ENCODE measurements at places on chromosomes 3 and 15. TPM values are rescaled to one million over a fixed set of nuclear protein-coding genes. Genes with fewer than 3 reads are reported as not detected.
A peak's percentile ranks its signal among the peaks of the same experiment; 100 is the strongest.

DNA sequence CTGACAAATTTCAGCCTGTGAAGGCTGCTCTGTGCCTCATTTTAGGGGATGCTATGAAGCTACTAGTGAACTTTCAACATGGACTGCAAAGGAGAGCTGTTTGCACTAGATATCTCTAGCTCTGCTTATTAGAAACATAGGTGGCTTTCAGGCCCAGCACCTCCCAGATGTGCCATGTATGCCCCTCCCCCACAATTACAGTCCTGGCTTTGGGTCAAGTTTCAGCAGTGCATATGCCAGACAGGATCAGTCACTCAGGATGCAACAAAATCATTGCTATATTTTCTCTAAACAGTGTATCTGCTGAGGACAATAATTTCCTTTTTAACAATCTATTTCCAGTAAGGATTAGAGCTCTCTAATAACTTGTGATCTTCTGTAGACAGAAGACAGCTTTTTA, 178.8 kb upstream of the STAC start:
- no peak overlapping the region for H3K4me3 ChIP-seq
- no peaks in the 10 kb centered on the region for H3K36me3 ChIP-seq
- DNase-seq, result no peak
- H3K27ac ChIP-seq, result no peak overlapping the region
- no peaks in the 10 kb centered on the region for H3K27me3 ChIP-seq

- no peak overlapping the region for H3K27ac ChIP-seq
- H3K4me1 ChIP-seq, result peaks cover 2% of the 10 kb centered on the region
- DNase-seq, result peak; percentile 40
These were observed 127.3 kb downstream of the RAP2B start for GRCh38 chr3:153289334-153289808.

DNA sequence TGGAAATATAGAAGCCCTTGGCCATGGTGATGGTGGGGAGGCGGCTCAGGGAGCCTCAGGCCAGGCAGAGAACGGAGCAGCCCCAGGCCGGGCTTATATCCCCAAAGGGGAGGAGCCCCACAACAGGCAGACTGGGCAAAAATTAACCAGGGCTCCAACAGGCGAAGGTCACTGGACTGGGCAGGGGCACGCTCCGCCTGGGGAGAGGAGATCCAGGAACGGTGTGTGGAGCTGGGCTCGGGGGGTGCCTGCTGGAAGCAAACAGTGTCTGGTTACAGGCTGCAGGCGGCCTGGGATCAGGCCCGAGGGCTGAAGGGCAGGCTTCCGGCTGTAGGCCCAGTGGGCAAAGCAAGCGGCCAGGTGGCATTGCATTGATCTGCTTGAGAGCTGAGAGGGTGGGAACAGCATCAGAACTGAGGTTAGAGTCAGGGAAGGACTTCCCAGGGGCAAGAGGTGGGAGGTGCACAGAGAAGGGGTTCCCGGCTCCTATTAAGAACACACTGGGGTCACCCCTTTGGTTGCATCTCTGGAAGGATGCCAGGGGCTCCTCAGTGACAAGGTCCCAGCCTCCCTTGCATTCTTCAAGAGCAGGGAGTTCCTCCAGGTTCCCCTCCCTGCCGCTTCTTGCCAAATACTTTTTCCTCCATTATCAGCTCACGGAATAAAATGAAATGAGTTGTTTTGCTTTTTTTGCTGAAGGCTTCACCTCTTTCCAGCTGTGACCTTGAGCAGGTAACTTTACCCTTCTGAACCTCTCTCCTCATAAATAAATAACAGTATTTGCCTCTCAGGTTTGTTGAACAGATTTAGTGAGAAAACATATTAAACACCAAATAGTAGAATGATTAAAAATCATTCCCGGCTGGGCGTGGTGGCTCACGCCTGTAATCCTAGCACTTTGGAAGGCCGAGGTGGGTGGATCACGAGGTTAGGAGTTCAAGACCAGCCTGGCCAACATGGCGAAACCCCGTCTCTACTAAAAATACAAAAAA, 7.8 kb downstream of the ANPEP start:
- H3K4me1 ChIP-seq, result peaks cover 3% of the 10 kb centered on the region
- H3K4me3 ChIP-seq, result no peak overlapping the region
- no peaks in the 10 kb centered on the region for H3K27me3 ChIP-seq

DNA sequence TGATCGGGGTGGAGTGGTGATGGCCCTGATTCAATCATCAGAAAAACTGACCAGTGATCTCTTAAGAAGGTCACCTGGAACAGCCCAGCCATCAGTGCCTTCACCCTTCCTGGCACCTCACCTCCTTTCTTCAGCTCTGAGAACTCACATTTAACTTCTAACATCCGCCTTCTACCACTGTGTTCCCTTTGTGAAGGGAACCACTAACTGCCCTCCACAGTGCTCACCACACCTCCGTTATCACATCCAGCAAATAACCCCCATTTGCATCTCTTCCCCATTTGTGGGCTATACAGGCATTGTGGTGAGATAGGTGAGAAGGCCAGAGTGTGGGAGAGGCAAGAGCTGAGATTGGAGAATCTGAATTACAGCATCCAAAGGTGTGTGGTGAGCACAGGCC, 107.4 kb downstream of the PLCL2 start:
- no peak for DNase-seq
- H3K4me3 ChIP-seq, result no peak overlapping the region
- peaks cover 4% of the 10 kb centered on the region for H3K4me1 ChIP-seq
- no peaks in the 10 kb centered on the region for H3K36me3 ChIP-seq

DNA sequence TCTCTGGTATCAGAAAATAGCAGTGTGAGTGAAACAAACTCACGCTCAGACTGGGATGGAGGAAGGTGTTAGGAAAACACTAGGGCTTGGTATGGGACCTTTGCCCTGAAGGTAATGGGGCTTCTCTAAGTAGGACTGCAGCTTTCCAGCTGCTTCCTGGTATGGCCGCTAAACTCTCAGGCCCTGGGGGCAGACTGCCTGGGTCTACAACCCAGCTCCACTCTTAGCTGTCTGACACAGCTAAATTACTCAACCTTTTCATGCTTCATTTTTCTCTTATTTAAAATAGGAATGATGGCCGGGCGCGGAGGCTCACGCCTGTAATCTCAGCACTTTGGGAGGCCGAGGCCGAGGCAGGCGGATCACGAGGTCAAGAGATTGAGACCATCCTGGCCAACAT, 5.2 kb upstream of the YEATS2 start:
- no peak overlapping the region for H3K27ac ChIP-seq
- no peaks in the 10 kb centered on the region for H3K36me3 ChIP-seq
- H3K4me3 ChIP-seq, result no peak overlapping the region
- DNase-seq, result no peak

GRCh38 chr3:93992207-93992606, 12.3 kb downstream of the ARL13B start:
- no peaks in the 10 kb centered on the region for H3K36me3 ChIP-seq
- H3K4me3 ChIP-seq, result no peak overlapping the region
- no peak overlapping the region for H3K27ac ChIP-seq
- no peaks in the 10 kb centered on the region for H3K4me1 ChIP-seq

GRCh38 chr3:50551054-50551659, 16.4 kb downstream of the C3orf18 start:
- peaks cover 2% of the 10 kb centered on the region for H3K27me3 ChIP-seq
- H3K4me3 ChIP-seq, result no peak overlapping the region
- H3K36me3 ChIP-seq, result no peaks in the 10 kb centered on the region
- H3K4me1 ChIP-seq, result no peaks in the 10 kb centered on the region
- no peak overlapping the region for H3K27ac ChIP-seq
- no peak for DNase-seq

GRCh38 chr15:81511138-81511537, 137.1 kb upstream of the TMC3 start:
- peak; percentile 81 for DNase-seq
- no peaks in the 10 kb centered on the region for H3K27me3 ChIP-seq
- no peaks in the 10 kb centered on the region for H3K4me1 ChIP-seq
- no peak overlapping the region for H3K4me3 ChIP-seq
- no peaks in the 10 kb centered on the region for H3K36me3 ChIP-seq

DNA sequence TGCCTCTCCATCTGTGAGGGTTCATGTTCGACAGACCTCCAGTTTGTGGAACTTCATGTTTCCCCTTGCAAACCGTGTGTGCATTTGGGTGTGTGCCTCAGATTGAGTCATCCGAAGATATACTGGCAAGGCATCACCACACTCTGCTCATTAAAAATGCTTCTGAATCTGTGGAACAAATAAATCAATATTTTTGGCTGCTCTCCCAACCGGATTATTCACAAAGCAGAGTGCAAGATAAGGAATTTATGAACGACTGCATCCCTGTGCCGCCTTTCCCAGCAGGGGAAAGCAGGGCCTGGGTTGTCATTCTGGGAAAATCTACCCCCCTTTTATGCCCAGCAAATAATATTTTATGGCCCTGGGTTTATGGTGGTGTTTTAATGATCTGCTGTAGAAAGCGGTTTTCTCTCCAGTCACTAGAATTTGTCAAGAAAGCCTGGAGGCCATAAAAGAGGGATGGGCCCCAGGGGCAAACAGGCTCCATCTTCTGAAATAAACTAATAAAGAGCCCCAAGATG, 4.2 kb upstream of the WNT5A start:
- no peak overlapping the region for H3K27ac ChIP-seq
- H3K4me1 ChIP-seq, result peaks cover 16% of the 10 kb centered on the region
- no peaks in the 10 kb centered on the region for H3K36me3 ChIP-seq
- peak; percentile 94 for DNase-seq
- H3K4me3 ChIP-seq, result no peak overlapping the region

DNA sequence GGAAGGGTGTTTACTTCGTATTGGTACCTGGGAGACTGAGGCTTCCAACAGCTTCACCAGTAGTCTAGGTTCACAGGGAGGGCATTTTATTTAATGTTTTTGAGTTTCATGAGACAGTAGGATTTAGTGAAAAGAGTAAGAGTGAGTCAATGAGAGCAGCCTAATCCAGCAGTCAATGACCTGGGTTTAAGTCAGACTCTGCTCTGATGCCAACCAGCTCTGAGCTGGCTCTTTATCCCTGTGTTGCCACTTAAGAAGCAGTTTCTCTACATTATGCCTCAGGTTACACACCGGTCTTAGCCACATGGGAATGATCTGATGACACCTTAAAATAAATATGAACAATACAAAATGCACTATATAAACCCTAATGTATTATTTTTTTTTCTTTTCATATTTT, 59.4 kb upstream of the KCNMB2 start:
- H3K4me3 ChIP-seq, result no peak overlapping the region
- H3K27me3 ChIP-seq, result no peaks in the 10 kb centered on the region
- DNase-seq, result no peak
- H3K4me1 ChIP-seq, result no peaks in the 10 kb centered on the region
- H3K27ac ChIP-seq, result no peak overlapping the region
- H3K36me3 ChIP-seq, result no peaks in the 10 kb centered on the region

DNA sequence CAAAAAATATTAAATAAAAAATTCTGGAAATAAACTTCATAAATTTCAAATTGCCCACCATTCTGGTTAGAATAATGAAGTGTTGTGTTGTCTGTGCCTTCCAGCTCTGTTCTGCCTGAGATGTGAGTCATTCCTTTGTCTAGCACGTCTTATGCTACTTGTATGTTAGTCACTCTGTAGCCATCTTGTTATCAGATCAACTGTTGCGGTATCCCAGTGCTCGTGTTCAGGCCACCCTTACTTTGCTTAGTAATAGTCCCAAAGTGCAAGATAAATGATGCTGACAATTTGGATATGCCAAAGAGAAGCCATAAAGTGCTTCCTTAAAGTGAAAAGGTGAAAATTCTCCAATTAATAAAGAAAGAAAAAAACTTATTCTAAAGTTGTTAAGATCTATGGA, 527.5 kb downstream of the NAALADL2 start:
- no peak overlapping the region for H3K27ac ChIP-seq
- DNase-seq, result peak; percentile 78
- no peak overlapping the region for H3K4me3 ChIP-seq
- H3K36me3 ChIP-seq, result no peaks in the 10 kb centered on the region
- no peaks in the 10 kb centered on the region for H3K27me3 ChIP-seq
- H3K4me1 ChIP-seq, result no peaks in the 10 kb centered on the region

DNA sequence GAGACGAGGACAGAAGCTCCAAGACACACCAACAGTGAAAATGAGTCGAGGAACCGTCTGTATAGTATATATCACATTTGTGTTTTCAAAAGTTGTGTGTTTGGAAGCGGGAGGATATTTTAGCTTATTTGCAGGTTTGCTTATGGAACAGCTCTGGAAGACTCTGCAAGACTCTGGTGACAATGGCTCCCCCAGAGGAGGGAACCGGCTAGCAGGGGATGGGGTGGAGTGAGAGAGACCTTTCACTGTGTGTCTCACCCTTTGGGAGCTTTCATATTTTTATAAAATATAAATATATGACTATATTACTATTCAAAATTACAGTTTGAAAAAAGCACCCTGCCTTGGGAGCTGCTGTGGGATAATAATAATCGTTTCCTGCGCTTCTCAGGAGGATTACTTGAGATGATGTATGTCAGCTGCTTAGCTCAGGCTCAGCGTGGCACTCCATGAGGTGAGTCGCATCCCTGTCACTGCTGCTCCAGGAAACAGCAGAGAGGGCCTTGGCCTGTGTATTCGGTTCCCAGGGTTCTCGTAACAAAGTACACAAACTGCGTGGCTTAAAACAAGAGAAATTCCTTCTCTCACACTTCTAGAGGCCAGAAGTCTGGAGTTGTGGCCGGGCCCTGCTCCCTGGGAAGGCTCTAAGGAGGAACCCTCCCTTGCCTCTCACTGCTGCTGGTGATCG, 183.9 kb downstream of the FAM43A start:
- DNase-seq, result peak; percentile 68
- H3K27ac ChIP-seq, result no peak overlapping the region
- no peak overlapping the region for H3K4me3 ChIP-seq
- H3K36me3 ChIP-seq, result no peaks in the 10 kb centered on the region
- peaks cover 7% of the 10 kb centered on the region for H3K4me1 ChIP-seq
- peaks cover 7% of the 10 kb centered on the region for H3K27me3 ChIP-seq

DNA sequence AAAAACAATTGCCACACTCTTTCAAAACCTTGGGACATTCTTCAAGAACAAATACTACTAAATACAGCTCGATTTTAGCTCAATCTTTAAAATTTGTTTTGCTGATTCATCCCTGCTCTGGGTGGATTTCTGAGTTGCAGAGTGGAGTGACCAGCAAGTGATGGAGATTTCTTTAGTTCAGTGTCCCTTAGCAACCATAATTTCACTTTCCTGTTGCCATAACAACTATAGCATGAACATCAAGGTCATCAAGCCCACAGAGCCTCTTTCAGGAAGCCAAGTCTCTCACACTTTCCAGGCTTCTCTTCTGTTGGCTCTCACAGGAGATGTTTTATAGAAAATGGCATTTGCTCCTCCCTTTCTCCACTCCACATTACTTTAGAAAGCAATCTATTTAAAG, 597.2 kb upstream of the ADAMTS9 start:
- H3K4me3 ChIP-seq, result no peak overlapping the region
- H3K36me3 ChIP-seq, result no peaks in the 10 kb centered on the region
- H3K27me3 ChIP-seq, result no peaks in the 10 kb centered on the region
- H3K27ac ChIP-seq, result no peak overlapping the region
- no peak for DNase-seq

DNA sequence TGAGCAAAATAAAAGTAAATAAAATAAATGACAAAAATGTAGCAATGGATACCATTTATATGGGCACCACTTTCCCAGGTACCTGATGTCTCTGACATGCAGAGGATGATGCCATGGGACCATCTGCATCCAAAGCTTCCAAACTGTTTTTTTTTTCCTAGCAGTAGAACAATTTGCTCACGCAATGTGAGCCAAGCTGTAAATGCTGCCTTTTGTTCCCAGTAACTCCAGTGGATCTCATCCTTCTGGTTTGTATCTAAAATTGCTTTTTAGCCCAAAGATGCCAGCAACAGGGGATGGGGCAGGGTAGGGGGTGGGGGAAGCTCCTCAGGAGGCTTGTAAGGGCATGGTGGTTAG, 32.7 kb downstream of the SLC12A8 start:
- DNase-seq, result no peak
- H3K36me3 ChIP-seq, result no peaks in the 10 kb centered on the region
- H3K27ac ChIP-seq, result no peak overlapping the region
- no peaks in the 10 kb centered on the region for H3K27me3 ChIP-seq

CHRNA5 gene
- under 0.01 TPM for total RNA-seq

SLC2A2 gene
- total RNA-seq, result not detected

ZMYND10 gene
- total RNA-seq, result 0.26 TPM

GRM2 gene
- total RNA-seq, result under 0.01 TPM

SERPINI1 gene
- 1.3 TPM for total RNA-seq

MNS1 gene
- 2.1 TPM for total RNA-seq

HIGD1A gene
- total RNA-seq, result 98.6 TPM
